ENCODE measurements at places on chromosomes 16 and 17.

DNA sequence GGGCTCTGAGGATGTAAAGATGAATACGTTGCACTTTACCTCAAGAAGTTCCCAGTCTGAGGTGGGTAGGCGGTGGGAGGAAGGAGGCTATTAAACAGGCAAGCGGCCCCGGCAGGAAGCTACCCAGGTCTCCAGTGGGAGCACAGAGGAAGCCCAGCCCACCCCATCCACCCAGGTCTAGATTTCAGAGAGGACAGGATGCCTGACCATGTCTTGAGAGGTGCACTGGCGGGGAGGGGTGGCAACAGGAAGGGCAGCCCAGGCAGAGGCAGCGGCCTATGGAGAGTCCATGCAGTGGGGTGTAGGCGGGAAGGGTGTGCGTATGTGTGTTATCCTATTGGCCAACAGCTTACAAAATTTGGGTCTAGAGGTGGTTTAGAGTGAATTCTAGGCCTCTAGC, 13.9 kb downstream of the SARM1 start:
- no peak for DNase-seq

- DNase-seq, result no peak
Observed at GRCh38 chr17:59154721-59155438, at the start of gene SKA2. SKA2 (minus strand) TSS chr17:59155186; CDS start chr17:59155163, 23 bp downstream.

DNA sequence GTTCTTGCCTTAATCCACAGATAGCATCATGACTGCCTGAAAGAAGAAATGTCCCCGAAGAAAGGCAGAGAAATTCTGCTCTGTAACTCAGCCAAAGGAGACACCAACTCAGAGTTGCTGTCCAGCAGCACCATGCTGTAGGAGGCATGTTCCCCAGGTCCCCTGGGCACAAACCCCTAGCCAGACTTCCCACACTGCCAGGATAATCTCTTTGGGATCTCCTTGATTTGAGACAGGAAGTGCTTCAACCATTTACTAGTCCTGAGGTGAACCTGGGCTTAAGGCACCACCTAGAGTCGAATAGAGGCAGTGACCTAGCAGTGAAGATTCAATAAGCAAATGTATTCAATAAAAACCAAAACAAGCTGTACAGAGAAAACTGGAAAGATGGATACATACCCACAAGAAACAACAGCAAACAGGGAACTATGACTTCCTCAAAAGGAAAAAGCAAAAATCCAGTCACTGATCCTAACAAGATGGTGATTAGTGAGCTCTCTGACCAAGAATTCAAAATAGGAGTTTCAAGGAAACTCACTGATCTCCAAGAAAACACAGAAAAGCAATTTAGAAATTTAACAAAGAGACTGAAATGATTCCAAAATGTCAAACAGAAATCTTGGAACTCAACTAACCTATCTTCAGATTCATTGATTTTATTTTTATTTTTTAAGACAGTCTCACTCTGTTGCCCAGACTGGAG, 5.7 kb downstream of the OR4D2 start:
- DNase-seq, result no peak

DNA sequence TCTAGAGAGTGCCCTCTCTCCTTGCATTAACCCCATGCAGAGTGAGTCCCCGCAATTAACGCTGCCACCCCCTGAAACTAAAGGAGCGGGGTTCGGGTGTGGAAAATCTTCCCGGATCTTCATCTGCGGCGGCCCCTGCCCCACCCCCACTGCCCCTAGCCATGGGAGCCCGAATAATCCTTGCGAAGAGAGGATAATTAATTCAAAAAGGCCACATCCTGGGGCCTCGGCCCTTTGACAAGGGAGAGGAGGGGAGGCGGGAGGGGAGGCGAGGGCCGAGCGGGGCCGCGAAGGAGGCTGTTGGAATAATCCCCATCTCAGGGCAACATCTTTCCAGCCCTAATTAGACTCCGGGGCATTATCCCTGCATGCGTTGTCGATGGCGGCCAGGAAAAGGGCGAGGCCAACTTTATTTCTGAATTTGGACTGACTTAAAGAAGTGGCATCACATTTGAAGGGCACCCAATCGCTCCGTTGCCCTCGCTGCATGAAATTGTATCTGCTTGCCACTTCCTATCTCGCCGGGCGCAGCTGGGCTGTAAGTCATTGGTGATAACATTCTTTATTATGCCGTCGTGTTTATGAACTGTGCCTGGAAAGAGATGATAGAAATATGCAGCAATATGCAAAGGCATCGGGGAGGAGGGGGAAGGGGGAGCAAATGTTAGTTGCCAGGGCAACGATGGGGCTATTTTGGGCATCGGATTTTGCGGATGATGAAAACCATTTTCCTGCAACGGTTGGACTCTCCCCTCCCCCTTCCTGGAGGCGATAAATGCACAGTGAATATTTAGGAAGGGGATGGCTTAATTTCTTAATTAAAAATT, 387.1 kb upstream of the TNRC6C start:
- no peak for DNase-seq

GRCh38 chr17:50903604-50904517, 37.7 kb upstream of the TOB1 start:
- DNase-seq, result no peak

DNA sequence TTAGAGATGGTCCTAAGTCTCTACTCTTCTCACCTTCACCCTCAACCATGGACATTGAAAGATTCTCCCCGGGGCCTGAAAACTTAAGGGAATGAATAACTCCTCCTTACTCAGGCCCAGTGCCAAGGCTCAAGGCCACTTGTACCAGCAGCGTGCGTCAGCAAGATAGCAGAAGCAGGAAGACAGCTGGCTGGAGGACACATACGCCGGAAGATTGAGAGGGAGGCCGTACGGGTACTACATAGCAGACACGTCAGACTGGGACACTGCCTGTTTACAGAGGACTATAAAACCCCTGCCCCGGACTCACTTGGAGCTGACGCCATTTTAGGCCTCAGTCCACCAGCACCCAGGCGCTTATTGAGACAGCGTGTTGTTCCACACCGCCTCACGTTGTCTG, 75.8 kb upstream of the MED13 start:
- DNase-seq, result no peak
